ENCODE measurements at places on chromosomes 7 and 10. TPM values are rescaled to one million over a fixed set of nuclear protein-coding genes. Genes with fewer than 3 reads are reported as not detected.

AFAP1L2 gene
- total RNA-seq: 2.7 TPM

YKT6 gene
- 48.8 TPM for total RNA-seq

PANK1 gene
- total RNA-seq: 2.6 TPM

NUDT13 gene
- total RNA-seq: 2.9 TPM

NAT16 gene
- total RNA-seq: not detected

LRGUK gene
- 1.1 TPM for total RNA-seq

CYP2C9 gene
- total RNA-seq: not detected

UCMA gene
- total RNA-seq: not detected

NPSR1 gene
- not detected for total RNA-seq

FKBP6 gene
- total RNA-seq: not detected

SFTPD gene
- 0.68 TPM for total RNA-seq

PKD2L1 gene
- total RNA-seq: not detected

ANKRD22 gene
- not detected for total RNA-seq
